ENCODE measurements at places on chromosomes 11 and 22. TPM values are rescaled to one million over a fixed set of nuclear protein-coding genes. Genes with fewer than 3 reads are reported as not detected.

Gene HPS4
- total RNA-seq = 37.0 TPM

Gene CARD10
- 33.2 TPM for total RNA-seq

Gene ELFN2
- under 0.01 TPM for total RNA-seq

Gene OR51A2
- not detected for total RNA-seq

Gene MUC5AC
- not detected for total RNA-seq

Gene FAM227A
- 1.5 TPM for total RNA-seq
